CD4-positive, alpha-beta T cell treated with Interleukin-2 at 100 ng/mL for 4 hours (primary cell): ENCODE measurements at places on chromosomes 11 and 22.

DNA sequence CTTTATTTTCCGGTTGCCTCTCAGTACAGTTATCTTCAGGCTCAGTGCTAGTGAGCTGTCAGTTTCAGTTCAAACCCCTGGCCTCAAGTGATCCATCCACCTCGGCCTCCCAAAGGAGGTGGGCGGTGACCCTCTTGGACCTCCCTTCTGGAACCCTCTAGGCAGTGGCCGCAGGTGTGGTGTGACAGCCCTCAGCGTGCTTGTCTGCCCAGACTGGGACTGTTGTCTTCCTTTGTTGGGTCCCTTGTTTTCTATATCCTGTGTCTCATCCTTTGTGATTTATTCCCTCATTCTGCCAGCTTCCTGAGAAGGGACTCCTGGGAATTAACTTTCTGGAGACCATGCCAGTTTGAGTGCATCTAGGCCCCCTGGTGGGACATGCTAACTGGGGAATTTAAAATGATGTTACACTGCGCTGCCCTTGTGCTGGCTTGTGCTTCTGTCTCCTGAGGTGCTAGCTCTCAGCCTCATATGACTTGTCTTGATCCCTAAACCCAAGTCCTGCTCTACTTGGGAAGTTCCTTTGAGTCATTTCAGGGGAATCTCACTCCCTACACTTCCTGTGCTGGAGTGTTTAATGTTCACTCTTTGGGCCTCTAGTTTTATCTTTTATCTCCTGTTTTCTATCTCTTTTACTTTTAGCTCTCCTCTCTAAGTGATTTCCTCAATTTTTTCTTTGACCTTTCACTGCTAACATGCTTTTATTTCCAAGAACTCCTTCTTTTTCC lies 19.4 kb downstream of the MED15 start:
- DNase-seq, result no peak

DNA sequence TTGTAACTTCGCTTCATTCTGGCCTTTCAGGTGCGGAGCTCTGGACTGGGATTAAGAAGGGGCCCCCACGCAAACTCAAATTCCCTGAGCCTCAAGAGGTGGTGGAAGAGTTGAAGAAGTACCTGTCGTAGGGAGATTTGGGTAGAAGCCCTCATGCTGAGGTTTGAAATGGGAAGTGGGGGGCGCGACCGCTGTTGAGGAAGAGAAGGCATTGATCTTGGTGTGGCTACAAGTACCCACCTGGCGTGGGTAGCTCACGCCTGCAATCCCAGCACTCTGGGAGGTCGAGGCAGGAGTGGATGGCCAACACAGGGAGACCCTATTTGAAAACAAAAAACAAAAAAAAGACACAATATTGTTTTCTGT lies 779 bp downstream of the SELENOH start:
- no peak for DNase-seq

DNA sequence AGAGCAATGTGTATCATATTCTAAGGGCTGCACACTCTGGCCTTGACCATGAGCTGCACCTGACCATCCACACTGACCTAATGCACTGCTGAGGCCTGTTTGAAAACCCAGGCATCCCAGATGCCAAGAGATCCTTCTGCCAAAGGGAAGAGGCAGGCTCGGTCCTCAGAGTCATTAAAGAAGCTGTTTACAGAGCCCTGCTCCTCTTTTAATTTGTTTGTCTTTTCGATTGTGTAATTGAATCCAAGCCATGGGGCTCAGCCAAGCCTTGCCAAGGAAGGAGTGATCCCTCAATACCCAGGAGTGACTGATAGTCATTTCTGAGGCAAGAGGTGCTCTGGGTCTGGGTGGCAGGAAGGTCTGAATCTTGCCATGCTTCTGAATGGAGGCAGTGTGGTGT lies 94.5 kb upstream of the ISX start:
- no peak for DNase-seq

GRCh38 chr11:102026959-102027358 lies 20.3 kb upstream of the CFAP300 start:
- DNase-seq, result no peak

- no peak for DNase-seq
Measured at GRCh38 chr11:103749158-103749557, 287.3 kb upstream of the DDI1 start.

DNA sequence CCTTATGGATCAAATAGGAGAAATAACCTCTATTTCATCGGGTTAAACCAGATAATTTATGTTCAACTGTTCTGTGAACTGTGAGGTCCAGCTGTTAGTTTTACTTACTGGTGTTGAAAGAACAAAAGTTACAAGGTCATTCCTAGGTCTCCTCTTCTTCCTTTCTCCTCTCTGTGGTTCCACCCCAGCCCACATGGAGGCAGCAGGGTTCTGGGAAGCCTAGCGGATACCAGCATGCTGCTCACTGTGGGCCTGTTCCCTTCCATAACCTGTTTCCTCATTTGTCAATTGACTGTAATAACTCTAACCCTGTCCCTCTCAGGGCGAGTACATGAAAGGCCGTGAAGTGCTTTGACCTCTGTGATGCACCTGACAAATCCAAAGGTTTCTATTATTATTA lies 27.8 kb downstream of the RELT start:
- no peak for DNase-seq

DNA sequence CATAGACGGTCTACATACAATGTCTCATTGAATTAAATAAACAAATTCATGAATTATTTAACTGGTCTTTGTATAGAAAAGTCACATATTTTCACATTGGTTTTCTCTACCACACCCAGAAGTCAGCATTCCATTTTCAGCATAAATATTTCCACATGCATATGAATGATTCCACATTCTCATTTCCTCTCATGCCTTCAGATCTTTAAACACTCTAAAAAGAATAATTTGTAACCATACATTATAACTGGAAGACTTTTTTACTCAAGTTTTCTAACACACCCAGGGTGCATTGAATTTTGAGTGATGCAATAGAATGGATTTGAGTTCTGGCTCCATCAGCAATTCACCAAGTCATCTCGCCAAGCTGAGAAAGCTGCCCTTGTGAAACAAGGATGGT lies 501.8 kb upstream of the TENM4 start:
- no peak for DNase-seq

DNA sequence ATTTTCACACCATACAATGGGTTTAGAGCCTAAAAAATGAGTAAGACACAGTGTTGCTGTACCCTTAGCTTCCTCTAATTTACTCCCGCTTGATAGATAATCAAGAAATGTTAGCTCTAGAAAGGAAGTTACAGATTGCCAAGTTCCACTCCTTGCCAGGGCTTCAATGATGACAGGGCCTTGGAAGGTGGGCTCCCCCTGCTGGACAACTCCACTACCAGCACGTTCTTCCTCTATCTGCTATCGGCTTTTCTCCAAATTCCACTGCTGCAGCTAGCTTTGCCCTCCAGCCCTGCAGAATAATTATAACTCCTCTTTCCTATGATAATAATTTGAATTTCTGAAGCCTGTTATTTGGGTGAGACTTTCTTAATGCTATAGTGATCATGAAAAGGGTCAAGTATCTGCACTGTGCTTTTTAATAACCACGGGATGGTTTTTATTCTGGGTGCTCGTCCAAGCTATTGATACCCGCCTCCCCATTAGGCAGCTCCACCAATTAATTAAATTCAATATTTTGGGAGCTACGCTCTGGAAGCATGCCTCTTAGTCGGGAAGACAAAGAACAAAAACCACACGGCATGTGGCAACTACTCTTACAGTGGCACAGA lies 9.0 kb downstream of the SYN3 start:
- peak; percentile 41 for DNase-seq

DNA sequence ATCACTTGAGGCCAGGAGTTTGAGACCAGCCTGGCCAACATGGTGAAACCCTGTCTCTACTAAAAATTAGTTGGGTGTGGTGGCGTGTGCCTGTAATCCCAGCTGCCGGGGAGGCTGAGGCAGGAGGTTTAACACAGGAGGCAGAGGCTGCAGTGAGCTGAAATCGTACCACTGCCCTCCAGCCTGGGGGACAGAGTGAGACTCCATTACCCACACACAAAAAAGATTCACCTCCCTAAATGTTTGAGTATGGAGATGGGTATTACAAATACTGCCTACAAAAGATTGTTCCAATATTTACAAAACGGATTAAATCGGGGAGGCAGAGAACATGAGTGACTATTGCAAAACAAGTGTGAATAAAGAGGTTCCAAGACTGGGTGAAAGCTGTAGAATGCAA lies 98.3 kb downstream of the PICALM start:
- no peak for DNase-seq

DNA sequence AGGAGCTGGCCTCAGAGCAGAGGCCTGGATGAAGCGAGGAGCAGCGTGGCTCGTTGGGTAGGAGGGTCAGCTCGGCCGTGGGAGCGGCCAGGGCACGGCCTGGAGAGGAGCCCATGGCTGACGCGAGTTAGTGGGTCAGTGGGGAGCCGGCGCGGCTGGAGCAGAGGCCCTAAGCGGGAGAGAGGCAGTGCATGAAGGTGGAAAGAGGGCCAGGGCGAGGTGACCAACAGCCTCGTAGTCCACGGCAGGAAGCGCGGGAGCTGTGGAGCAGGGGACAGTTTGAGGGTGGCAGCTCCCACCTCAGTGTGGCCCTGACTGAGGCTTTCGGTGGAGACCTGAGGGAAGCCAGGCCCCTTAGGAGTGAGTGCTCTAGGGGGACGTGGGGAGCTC lies 24.1 kb downstream of the DCPS start:
- DNase-seq, result no peak

GRCh38 chr11:87832211-87832610 lies 343.0 kb downstream of the RAB38 start:
- DNase-seq, result no peak

- no peak for DNase-seq
Measured at GRCh38 chr22:41538583-41538982, 5.7 kb downstream of the POLR3H start.

DNA sequence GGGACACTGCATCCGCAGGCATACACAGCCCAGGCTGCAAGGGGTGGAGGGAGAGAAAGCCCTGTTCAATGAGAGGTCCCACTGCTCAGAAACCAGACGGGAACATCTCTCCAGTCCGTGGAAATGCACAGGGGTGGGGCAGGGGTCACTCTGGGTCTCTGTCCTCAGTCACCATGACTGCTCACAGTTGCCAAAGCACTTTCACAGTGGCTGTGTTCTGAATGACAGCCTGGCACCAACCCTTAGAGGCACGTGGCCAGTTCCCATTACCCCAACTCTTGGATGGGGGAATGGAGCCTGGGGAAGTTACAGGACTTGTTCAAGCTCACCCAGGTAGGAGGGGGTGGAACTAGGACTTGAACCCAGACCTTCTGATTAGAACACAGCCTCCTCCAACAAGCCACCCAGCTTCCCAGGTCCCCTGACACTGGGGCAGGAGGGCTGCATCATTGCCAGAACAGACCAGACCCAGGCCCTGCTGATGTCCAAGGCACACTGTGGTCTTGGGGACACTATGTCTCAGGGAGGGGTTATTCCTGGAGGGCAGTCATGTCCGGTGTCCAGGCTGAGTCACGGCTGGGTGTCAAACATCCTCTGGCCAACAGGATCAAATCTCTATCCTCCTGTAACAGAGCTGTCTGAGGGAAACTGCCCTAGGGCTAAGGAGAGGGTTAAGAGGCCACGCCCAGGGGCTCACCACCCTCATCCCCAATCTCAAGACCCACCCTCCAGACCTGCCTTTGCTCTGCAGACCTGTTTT lies 8.2 kb downstream of the ZNF70 start:
- DNase-seq, result no peak

- peak; percentile 67 for DNase-seq
Measured at GRCh38 chr22:38973289-38974169, 8.6 kb upstream of the APOBEC3B start.

DNA sequence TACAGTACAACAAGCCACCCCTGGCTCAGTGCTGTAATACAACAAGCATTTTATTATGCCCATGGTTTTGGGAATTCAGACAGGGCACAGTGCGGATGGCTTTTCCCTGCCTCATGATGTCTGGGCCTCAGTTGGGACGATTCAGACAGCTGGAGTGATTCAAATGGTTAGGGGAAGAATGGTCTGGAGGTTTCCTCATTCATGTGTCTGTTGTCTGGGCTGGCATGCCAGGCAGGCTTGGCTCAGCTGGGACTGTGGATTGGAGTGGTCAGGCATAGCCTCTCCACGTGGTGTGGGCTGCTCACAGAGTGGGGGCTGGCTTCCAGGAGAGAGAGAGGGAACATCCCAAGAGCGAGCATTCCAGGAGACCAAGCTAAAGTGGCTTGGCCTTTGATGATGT lies 164.4 kb downstream of the C11orf91 start:
- no peak for DNase-seq

- no peak for DNase-seq
Measured at GRCh38 chr22:21834869-21835268, 32.6 kb downstream of the MAPK1 start.

- DNase-seq, result peak; percentile 85
Measured at GRCh38 chr11:61187505-61188130, 15.7 kb upstream of the PGA3 start.

DNA sequence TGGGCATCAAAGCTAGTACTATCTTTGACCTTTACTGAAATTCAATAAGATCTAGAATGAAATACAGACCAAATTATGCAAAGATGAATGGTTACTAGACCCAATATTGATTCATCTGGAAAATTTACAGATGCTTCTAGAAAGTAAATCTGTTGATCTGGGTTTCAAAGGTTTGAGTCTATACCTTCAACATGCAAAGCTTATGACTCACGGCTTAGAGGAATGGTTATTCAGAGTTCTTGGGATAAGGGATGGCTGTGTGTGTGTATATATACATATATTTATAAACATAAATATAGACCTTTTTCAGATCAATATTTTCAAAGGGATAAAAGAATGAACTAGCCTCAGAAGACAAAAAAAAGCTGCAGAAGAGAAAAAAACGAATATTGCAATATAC lies 1.3 kb downstream of the SPTY2D1 start:
- peak; percentile 18 for DNase-seq

DNA sequence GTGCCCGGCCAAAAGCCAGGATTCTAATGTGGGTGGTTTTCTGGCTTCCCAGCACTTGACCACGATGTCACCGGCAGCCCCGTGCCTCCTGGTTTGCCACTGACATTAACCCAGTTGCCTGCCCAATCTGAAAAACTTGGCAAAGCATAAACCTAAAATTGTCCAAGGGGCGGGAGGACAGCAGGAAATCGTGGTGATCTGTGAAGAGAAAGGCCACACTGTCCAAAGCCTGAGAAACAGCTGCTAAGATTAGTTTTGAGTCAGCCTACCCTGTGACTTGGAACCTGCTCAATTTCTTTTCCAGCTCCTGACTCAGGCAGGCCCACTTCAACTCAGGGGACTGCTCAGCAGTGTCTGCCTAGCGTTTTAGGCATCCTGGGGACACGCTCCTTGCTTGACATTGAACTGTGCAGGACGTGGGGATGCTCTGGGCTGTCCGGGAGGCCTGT lies 8.2 kb upstream of the F2 start:
- DNase-seq, result no peak

GRCh38 chr11:63760487-63761079 lies 8.0 kb downstream of the ZFTA start:
- no peak for DNase-seq

GRCh38 chr11:77325159-77325558 lies 23.7 kb upstream of the GDPD4 start:
- DNase-seq, result no peak

DNA sequence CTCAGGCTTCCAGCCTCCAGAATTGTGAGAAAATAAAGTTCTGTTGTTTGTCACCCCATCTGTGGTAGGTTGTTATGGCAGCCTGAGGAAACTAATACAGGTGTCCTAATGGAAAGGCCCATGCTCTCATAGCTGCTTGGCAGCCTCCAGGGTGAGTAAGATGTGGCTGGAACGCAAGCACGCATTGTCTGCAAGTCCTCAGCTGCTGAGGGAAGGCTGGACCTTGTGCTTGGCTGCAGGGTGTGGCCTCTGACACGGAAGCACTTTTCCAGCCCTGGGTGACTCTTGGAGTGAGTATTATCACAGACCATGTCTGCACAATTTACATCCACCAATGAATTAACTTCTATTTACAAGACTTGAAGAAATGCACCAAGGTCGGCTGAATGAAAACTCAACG lies 44.4 kb upstream of the BARX2 start:
- no peak for DNase-seq
